ENCODE measurements at places on chromosomes 7 and 10.

GRCh38 chr10:62112300-62112699 is 156.3 kb downstream of the RTKN2 start:
- H3K27ac ChIP-seq, result no peak overlapping the region
- H3K4me1 ChIP-seq, result peaks cover 9% of the 10 kb centered on the region
- DNase-seq, result no peak
- H3K4me3 ChIP-seq, result no peak overlapping the region
- H3K27me3 ChIP-seq, result no peaks in the 10 kb centered on the region
- H3K36me3 ChIP-seq, result no peaks in the 10 kb centered on the region

DNA sequence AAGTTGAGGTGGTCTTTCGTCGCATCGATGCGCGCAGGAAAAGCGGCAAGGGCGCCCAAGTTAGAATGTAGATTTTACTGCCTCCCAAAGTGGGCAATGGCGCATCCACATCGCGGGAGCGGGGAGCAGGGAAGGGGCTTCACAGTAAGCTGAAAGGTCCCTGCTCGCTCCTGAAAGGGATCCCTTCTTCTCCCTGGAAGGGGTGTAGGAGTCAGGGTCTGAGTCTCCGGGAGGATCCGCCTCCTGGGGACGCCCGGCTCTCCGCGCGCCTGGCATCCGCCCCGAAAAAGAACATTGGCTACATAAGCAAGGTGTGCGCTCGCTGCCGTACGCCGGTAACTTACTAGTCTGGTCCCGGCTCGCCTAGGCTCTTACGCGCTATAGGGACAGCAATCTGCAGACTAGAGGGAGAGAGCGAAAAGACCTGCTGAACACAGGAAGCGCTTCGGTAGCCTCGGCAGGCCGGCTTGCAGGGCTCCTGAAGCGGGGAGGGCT is 804 bp downstream of the UNC5B start:
- peaks cover 27% of the 10 kb centered on the region for H3K27me3 ChIP-seq
- peak overlapping the region; percentile 66 for H3K27ac ChIP-seq
- DNase-seq, result peak; percentile 94
- peaks cover 39% of the 10 kb centered on the region for H3K4me1 ChIP-seq

DNA sequence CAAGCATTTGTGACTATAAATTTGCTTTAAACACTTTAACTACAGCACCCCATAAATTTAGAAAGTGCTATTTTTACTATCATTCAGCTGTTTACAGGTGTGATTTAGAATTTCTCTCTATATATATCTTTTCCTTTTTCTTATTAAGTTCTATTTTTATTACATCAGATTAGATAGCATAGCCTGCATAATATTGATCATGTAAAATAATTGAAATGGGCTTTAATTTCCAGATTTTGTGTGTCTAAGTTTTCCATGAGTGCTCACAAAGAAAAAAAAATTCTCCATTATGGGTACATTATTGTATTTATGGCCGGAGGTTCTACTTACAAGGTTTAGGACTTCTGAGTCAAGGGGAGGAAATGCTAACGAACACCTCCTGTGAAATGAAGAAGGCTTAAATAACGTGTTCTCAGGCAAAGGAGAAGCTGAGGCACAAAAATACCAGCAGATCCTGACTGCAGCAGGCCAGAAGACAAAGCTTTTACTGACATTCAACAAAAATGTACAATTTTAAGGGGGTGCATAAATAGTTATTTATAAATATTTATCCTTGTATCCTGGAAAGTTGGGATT is 114.2 kb downstream of the RNF133 start:
- H3K36me3 ChIP-seq, result no peaks in the 10 kb centered on the region
- no peaks in the 10 kb centered on the region for H3K27me3 ChIP-seq
- H3K4me3 ChIP-seq, result no peak overlapping the region
- no peak overlapping the region for H3K27ac ChIP-seq

- no peak overlapping the region for H3K4me3 ChIP-seq
- DNase-seq, result no peak
- no peaks in the 10 kb centered on the region for H3K4me1 ChIP-seq
- H3K36me3 ChIP-seq, result no peaks in the 10 kb centered on the region
- H3K27ac ChIP-seq, result no peak overlapping the region
These were observed 197.7 kb downstream of the CCDC3 start for GRCh38 chr10:12803776-12804175.

DNA sequence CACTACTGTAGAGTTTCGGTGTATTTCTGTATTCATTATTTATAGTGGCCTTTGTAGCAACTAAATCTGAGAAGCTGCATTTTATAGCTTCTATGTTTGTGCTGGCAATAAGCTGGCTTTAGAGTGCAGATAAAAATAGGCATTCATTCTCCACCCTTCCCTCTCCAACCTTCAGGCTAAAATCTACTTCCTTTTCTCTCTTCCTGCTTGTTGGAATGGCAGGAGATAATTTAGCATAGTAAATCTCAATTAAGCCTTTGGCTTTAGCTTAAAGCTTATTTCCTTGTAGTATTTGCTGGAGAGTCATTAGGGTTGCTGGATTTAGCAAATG is 58.5 kb downstream of the CPVL start:
- H3K4me1 ChIP-seq, result no peaks in the 10 kb centered on the region
- no peak overlapping the region for H3K4me3 ChIP-seq
- no peak for DNase-seq
- H3K27me3 ChIP-seq, result peaks cover 7% of the 10 kb centered on the region
